ENCODE measurements at places on chromosomes 4 and X. TPM values are rescaled to one million over a fixed set of nuclear protein-coding genes. Genes with fewer than 3 reads are reported as not detected.

LAP3 gene
- 35.8 TPM for total RNA-seq

EGF gene
- 0.13 TPM for total RNA-seq

NR3C2 gene
- total RNA-seq: not detected

USP9X gene
- 38.5 TPM for total RNA-seq

FGFR3 gene
- 1.4 TPM for total RNA-seq

DDIT4L gene
- 0.55 TPM for total RNA-seq

TMPRSS11F gene
- not detected for total RNA-seq

BST1 gene
- 17.6 TPM for total RNA-seq

ADAD1 gene
- not detected for total RNA-seq

GDPD2 gene
- total RNA-seq: 0.07 TPM

FGA gene
- total RNA-seq: 6.3 TPM

NXF2 gene
- not detected for total RNA-seq

RGN gene
- total RNA-seq: not detected

UGT2B28 gene
- total RNA-seq: not detected
